SK-MEL-5 (cell line): ENCODE measurements at places on chromosomes 6 and 20. TPM values are rescaled to one million over a fixed set of nuclear protein-coding genes. Genes with fewer than 3 reads are reported as not detected.

DNA sequence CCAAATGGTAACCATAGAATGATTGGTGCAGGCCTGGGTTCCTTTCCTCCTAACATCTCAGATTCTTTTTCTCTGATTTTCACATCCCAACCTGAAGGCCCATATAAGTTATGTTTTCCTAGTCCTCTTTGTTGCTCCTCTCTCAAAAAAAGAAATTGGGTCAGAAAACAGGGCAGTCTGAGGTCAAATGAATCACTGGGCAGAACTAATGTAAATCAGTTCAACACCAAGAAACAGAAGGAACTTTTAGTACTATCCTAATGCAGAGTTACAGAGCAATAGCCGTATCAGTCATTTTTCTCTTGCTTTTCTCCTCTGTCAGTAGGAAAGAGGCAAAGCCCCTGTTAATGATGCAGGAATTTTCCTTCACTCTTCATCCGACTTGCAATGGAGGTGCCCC lies 11.0 kb upstream of the TPD52L1 start:
- DNase-seq = no peak

DNA sequence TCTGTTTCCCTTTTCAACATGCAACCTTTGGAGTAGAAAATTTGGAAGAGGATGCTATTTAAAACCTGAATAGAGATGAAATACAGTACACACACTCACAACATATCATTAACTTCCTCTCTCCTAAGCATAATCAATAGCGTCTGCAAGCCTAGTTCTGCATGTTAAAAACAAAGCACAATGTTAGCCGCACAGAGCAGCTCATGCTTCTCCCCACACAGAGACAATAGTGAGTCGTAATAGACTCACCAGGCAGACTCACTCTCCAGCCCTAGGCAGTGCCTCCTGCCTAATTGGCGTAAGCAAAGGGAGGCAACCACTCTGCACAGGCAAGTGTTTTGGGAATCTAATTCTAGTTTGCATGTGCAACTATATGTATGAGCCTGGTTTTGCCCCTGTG lies 45.8 kb upstream of the ARID1B start:
- no peak for DNase-seq

GRCh38 chr6:111922454-111923297 lies 49.4 kb upstream of the FYN start:
- DNase-seq = no peak

DNA sequence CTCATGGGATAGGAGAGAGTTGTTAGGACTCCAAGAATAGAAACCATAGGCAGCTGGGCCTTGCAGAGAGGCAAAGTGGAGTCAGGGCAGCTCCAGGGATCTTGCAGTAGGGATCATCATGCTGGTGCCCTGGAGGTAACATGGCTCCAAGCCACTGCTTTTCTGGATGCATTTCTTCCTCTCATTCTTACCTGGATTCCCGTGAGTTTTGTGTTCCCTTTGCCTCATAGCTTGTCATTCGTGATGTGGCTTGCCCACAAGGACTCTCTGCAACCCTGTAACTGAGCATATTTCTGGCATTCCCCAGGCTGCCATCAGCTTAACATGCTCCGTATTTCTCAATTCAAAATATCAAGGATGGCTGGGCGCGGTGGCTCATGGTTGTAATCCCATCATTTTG lies 5.3 kb downstream of the NHLRC1 start:
- DNase-seq = no peak

DNA sequence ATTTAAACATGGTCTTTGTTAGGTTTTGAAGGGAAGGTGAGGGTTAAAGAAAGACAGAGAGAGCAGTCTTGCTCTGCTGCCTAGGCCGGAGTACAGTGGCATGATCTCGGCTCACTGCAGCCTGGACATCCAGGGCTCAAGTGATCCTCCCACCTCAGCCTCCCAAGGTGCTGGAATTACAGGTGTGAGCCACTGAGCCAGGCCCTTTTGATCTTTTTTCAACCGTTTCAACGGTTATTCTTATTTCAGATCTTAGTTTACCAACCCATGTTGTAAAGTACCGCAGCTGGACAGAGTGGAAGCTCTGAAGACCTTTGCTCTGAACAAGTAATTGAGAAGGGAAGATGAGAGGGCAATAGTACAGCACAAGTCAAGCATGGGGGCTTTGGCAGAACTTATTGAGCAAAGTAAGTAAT lies 1.2 kb upstream of the SRPK1 start:
- DNase-seq = no peak

The SLC13A3 gene
- total RNA-seq = 4.1 and 5.2 TPM in 2 replicates

DNA sequence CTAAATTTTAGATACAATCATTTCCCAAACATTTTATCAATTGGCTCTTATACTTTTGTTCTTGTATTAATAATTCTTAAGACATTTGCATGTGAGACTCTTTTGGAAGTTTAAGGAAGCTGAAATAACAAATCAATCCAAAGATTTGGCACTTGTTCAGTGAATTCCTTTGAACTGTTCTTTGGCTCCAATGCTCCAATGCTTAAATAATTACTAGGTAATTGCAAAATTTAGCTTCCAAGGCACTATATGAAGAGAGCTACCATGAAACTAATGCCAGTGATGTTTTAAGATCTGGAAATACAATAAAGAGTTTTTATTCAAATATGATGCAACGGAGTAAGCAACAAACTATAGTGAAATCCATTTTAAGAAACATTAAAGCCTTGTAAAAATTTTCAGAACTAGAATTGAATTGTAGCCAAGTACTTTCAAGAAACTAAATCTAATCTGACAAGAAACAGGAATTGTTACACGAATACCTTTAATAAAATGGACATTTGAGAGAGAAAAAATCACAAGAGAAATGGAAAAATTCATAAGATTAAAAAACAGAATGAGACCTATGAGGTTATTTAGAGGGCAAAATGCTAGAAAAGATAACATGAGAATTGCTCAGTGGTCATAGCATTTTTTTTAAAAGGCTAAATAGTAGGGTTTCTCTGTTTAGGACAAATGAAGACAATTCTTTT lies 43.6 kb upstream of the SMLR1 start:
- no peak for DNase-seq

- no peak for DNase-seq
These were observed 387.1 kb upstream of the JARID2 start for GRCh38 chr6:14858808-14859207.

The TRDN gene
- not detected in 2 replicates for total RNA-seq

GRCh38 chr6:145561095-145562072 lies 173.9 kb downstream of the EPM2A start:
- peak; percentile 88 for DNase-seq

GRCh38 chr20:39886650-39887190 lies 802.3 kb downstream of the MAFB start:
- no peak for DNase-seq

DNA sequence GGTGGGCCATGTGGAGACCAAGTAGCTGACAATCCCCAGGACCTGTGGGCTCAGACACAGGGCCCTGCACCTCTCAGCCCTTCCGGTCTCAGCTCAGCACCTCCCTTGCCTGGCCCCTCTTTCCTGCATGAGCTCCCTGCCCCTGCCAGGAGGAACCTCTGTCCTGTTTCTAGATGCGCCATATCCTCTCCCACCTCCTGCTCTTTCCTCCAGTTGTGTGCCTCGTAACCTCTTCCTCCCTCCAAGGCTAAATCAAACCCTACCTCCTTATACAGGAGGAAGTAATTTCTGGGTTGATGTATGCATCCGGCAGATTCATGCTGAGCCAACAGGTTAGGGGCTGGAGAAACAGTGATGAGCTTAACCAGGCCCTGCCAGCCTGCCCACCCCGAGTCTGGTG lies 30.9 kb downstream of the ITPR3 start:
- DNase-seq = no peak
